ENCODE measurements at places on chromosomes 6 and 20.

- DNase-seq = peak; percentile 51
Measured at GRCh38 chr6:106746652-106747051, 117.3 kb downstream of the QRSL1 start.

- DNase-seq = no peak
Measured at GRCh38 chr6:5905431-5906339, 101.0 kb downstream of the NRN1 start.

- DNase-seq = no peak
Measured at GRCh38 chr20:48523191-48523995, 304.4 kb downstream of the PREX1 start.

DNA sequence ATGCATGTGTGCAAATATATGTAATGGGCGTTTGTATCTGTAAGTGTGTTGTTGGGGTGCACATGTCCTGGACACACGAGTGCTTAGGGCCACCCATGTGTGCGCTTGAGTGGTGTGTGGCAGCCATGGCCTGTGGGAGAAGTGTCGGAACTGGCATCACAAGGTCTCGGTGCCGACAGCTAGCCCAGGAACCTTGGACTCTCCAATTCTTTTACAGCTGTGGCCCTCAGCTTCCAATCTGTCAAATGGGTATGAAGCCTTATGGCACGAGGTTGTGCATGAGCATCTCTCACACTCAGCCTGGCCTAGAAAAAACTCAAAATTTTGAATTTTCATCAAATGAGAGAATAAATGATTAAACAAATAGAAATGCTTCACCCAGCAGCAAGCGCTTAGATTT is 42.0 kb downstream of the SPDEF start:
- DNase-seq = no peak

DNA sequence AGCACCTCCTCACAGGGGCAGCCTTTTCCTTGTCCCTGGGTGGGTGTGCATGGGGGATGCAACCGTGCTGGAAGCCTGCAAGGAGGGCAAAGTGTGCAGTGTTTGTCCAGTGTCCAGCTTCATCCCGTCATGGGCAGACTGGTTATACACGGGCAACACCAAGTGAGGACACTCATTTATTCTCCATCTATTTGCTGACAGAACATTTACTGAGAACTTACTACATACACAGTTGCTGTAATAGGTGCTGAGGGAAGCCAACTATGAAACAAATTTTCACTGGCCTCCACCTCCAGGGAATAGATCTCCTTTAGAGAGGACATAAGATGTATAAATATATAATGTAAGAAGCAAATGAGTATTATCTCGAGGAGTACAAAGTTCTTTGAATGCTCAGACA is 136.7 kb downstream of the LRFN2 start:
- DNase-seq = no peak

DNA sequence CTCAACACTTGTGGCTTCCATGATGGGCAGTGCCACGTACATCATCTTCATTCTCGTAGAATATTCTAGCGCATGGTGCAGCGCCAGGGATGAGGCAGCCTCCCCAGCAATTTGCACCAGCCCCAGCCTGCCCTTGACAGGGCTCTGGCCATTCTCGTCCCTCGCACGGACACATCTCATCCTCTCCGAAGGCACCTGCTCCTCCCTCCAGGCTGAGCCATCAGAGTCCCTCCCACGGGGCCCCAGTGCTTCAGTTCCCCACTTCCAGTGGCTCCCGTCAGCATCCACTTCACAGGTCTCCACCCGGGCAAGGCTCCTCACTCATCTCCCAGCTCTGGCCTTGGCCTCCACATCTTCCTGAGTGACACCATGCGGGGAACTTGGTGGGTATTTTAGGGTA is 13.3 kb upstream of the PHACTR3 start:
- no peak for DNase-seq

- DNase-seq = no peak
Measured at GRCh38 chr6:129785047-129785755, 75.2 kb upstream of the ARHGAP18 start.

GRCh38 chr20:40279390-40279789 is 409.6 kb downstream of the MAFB start:
- peak; percentile 35 for DNase-seq

DNA sequence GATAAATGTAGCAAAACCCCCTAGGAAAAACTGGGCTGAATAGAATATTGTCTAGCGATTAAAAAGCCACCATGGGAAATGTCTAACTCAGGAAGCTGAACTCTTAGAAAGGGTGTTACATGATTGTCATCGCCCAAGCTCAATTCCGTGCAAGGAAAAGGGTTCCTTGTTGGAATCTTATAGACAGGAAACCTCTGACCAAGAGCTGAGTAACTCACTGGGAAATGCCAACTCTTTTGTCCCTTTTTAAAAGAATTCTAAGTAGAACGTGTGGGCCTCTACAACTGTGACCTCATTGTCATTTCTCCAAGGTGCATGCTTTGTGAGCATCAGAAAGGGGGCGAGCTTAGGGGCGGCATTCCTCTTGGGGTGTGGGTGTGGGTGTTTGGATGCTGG is 88.1 kb downstream of the SYNJ2 start:
- DNase-seq = no peak

GRCh38 chr6:136684466-136684865 is 107.8 kb downstream of the MAP3K5 start:
- no peak for DNase-seq

DNA sequence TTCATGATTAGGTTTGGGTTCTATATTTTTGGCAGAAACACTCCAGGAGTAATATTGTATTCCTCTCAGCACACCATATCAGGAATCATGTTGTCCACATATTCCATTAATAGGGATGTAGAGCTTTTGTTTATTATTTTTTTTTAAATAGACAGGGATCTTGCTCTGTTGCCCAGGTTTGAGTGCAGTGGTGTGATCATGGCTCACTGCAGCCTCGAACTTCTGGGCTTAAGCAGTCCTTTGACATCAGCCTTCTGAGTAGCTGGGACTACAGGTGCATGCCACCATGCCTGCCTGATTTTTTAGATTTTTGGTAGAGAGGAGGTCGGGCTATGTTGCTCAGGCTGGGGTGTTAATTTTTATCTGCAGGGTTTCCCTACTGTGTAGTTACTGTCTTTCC is 12.0 kb downstream of the SCAF8 start:
- no peak for DNase-seq

DNA sequence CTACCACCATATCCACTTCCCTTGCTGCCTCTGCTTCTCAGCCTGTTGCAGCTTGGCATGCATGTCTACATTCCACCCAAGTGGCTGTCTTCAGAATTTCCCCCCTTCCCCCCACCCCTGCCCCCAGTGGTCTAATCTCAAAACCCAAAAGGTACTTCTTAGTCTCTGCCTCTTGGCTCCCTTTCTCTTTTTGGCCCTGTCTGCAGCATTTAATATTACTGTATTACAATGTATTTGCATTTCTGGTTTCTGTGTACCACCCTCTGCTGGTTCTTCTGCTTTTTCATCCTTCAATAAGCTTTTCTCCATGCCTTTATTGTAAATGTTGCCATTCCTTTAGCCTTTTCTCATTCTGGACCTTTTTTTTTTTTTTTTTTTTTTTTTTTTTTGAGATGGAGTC is 43.0 kb downstream of the RPRD1B start:
- DNase-seq = no peak

All from NCI-H345 (cell line).